ENCODE measurements at places on chromosomes 13 and 19.

GRCh38 chr19:7456964-7457541 is 31.8 kb downstream of the PEX11G start:
- DNase-seq: no peak

DNA sequence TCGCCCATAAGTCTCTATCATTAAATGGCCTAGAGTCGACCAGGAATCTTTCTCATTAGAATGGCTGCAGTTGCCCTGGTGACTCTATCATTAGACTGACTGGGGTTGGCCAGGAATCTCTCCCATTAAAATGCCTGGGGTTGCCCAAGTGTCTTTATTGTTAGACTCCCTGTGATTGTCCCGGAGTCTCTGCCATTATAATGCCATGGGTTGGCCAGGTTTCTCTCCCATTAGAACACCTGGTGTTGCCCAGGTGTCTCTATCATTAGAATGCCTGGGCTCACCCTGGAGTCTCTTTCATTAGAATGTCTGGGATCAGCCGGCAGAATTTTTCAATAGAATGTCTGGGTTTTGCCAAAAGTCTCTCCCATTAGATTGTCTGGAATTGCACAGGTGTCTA is 1459.3 kb downstream of the UQCRFS1 start:
- DNase-seq: no peak

DNA sequence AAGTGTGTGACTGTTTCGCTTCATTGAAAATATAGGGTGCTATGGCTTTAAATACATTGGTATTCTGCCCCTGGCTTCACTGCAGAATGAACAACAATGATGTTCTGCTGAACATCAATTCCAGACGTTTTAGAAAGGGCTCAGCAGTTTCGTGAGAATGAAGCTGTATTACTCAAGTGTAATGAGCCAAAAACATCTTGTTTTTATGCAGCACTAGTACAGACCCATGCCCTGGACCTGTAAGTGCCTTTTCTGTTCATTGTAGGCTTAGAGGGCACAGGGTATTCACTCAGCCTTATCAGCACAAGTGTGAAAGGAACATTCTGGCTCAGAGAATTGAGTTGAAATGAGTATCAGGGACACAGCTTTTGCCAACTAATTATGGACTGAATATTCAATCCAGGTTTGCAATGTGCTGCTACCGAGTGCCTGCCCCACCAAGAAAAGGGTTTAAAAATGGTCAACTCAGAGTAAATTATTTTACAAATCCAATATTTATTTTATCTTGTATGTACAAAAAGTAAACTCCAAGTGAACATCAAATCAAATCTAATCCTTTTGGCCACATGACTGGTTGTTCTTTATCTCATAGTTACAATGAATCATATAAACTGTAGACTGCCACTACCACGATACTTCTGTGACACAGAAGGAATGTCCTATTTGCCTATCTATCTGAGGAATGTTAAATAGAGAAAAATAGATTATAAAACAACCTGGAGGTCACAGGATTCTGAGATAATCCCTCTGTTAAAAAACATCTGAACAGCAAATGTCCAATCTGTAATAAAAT is 362.8 kb downstream of the NALCN start:
- no peak for DNase-seq

- no peak for DNase-seq
These were observed 56.9 kb upstream of the ZNF254 start for GRCh38 chr19:24029941-24030636.

Data from fibroblast of skin of left biceps (primary cell).